ENCODE measurements at places on chromosomes 3 and 15.

GRCh38 chr3:71862371-71863140 lies 77.6 kb upstream of the PROK2 start:
- no peak for DNase-seq

GRCh38 chr3:34411596-34411995 lies 613.2 kb downstream of the PDCD6IP start:
- DNase-seq: no peak

GRCh38 chr3:136023264-136023978 lies 57.9 kb downstream of the PPP2R3A start:
- no peak for DNase-seq

GRCh38 chr3:23079976-23080375 lies 123.2 kb upstream of the UBE2E2 start:
- no peak for DNase-seq

DNA sequence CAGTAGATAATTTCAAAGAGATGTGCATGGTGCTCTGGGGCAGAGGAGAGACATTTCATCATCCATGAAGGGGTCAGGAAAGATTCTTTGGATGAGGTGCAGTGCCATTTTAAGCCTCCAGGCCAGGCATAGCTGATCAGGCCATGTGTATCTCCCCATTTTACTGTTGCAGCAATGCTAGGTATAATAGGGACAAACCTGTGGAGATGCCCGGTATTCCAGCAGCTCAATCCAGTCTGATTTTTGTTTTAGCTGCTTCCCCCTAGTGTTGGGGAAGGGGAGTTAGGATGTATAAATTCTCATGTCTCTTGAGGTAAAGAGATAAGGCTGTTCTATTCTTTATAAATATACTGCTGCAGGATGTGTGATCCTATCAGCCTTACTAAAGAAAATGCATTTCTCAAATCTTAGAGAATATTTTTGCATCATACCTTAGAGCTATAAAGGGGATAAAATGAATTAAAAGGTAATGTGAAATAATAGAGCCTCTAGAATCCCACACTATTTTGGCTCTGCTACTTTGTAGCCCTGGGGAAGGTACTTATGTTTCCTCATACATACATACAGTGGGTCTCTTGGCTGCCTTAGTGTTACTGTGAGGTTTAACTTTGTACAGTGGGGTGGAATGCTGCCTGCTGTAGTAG lies 5.2 kb downstream of the CDV3 start:
- no peak for DNase-seq

- DNase-seq: no peak
Observed at GRCh38 chr3:19149368-19149767, 1.1 kb downstream of the KCNH8 start.

- no peak for DNase-seq
Observed at GRCh38 chr3:155495387-155495786, 201.9 kb upstream of the STRIT1 start.

GRCh38 chr15:74794248-74794969 lies 12.5 kb downstream of the CSK start:
- no peak for DNase-seq

- no peak for DNase-seq
Observed at GRCh38 chr15:101543431-101543830, 53.9 kb upstream of the PCSK6 start.

- DNase-seq: no peak
Observed at GRCh38 chr3:102233881-102234280, 200.9 kb upstream of the ZPLD1 start.

DNA sequence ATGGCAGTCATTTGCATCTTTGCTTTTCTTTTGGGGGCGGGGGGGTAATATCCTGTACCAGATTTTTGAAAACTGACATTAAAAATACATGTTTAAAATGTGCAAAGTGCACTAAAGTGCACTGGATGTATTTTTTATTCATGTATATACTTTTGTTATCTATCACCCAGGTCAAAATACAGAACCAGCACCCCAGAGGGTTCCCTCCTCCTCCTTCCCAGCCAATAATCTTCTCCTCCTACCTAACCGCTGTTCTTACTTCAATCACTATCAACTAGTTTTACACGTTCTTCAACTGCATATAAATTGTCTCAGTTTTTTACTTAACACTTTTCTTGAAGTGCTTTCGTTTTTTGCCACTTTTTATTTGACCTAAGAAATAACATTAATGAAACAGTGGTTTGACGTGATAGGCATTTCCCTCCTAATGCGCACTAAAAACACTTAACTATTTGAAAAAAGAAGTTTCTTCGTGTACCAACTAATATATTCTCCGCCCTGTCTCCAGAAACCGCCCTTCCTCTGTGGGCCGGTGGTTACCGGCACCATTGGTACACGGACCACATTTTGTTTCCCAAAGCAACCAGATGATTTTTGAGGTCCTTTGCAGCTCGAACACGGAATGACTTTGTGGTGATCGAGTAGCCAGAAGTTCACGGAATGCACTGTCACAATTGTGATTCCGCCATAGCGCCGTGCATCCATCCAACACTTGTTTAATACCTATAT lies 836 bp upstream of the AKAP13 start:
- no peak for DNase-seq

DNA sequence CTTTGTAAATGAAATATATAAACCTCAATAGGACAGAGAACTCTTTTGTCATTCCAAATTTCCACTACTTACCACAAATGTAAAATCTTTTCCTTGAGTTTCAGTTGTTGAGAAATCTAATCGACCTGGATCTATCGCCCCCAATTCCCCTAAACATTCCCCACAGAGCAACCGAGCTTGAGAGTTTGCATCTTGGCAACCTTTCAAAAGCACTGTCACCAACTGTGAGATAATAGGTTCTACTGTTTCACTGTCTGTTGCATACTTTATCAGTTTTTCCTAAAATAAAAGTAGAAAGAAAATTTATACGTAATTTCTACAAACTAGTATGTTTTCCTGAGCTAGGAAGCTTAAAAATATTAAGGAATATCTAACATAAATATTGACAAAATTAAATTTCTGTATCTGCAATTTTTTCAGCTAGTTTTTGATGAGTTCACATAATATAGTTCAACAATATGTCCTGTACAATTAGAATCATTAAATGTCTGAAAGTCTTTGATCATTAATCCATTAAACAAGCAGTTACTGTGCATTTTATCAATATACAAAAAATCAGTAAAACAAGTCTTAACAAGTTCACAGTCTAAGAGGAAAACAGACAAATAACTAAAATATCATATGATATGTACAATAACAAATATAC lies 54.5 kb downstream of the ATR start:
- no peak for DNase-seq

GRCh38 chr15:72953306-72953705 lies 99.0 kb upstream of the NEO1 start:
- no peak for DNase-seq

GRCh38 chr3:58176827-58177489 lies 33.8 kb downstream of the DNASE1L3 start:
- DNase-seq: no peak

DNA sequence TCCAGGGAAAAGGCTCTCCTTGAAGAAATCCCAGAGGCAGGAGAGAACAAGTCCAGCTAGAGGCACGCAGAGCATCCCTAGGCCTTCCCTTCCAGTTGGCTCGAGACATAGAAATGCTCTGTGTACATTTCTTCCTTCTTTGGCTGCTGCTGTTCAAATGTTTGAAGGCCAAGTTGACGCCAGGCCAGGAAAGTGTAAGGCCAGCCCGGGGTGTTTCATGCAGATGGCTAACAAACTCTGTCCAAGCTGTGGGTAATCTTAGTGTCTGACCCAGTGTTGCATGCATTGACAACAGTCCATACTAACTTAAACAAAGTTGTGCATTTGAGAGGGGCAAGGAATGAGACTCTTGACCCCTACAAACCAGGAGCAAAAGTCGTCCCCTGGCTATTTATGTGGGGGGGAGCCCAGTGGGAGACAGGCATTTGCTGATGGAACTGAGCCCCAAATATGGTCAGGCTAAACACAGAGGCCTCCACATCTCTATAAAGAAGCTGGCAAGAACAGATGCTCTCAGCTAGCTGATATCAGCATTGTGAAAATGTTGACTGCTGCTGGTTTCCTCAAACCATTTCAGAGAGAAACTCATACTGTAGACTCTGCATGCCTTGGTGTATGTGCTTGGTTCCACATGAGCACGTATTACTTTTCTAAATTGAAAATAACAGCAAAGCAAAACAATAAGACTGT lies 139.5 kb downstream of the ADAMTS9 start:
- DNase-seq: no peak

DNA sequence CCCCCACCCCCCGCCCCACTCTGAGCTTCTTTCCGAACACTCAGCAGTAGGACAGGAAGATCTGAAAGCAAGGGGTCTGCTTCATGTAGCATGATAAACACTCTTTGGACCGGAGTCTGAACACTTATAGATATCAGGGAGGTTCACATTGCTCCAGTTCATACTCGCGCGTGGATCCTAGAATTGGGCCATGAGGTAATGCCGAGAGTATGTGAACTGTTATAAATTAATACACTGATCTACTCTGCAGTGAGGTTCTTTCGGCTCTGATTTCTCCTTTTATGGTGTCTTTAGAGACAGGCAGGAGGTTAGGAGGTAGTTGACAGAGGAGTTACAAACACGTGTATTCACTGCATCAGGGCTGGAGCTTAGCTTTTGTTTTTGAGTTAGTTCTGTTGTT lies 223.0 kb downstream of the THSD4 start:
- DNase-seq: no peak

DNA sequence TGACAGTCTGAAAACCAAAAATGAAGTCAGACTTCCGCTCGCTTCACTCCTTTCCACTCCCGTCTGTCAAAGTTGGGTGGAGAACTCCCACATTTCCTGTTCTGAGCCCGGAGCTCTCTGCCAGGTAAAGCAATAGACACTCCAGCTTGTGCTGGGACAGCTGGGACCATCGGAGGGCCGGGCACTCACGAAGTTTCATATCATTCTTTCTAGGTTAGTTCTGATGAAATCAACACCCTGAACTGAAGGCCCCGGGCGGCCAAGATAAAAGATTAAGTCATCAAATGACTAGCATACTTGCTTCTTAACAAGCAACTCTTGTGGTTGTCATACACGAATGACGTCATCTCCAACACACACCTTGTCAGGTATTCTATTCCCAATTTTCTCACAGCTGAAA lies 42.1 kb downstream of the MAGI1 start:
- DNase-seq: no peak

GRCh38 chr3:113676261-113676660 lies 20.2 kb downstream of the USF3 start:
- DNase-seq: no peak

DNA sequence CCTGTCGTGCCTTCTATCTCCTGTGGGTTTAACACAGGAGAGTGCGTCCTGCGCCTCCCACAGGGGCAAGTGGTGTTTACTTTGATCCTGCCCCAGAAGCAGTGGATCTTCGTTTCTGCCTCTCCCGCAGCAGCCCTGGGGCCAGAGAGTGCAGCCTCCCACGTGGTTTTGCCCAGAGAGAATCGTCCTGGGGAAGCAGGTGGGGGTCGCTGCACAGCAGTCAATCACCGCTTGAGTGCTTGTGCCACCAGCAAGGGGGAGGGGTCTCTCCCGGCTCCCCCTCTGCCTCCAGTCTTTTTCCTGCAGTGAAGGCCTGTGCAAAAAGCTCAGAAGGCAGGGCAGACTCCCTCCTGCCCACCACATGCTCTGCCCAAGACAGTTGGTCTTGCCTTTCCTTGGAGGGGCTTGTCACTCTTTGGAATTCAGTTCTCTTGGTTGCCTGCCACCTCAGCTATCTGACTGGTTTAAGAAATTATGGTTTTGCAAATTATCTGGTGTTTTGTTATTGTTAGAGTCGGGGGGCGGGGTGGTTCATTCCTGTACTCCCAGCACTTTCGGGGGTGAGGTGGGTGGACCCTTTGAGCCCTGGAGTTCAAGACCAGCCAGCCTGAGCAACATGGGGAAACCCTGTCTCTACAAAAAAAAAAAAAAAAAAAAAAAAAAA lies 26.9 kb downstream of the STOML1 start:
- peak; percentile 76 for DNase-seq

DNA sequence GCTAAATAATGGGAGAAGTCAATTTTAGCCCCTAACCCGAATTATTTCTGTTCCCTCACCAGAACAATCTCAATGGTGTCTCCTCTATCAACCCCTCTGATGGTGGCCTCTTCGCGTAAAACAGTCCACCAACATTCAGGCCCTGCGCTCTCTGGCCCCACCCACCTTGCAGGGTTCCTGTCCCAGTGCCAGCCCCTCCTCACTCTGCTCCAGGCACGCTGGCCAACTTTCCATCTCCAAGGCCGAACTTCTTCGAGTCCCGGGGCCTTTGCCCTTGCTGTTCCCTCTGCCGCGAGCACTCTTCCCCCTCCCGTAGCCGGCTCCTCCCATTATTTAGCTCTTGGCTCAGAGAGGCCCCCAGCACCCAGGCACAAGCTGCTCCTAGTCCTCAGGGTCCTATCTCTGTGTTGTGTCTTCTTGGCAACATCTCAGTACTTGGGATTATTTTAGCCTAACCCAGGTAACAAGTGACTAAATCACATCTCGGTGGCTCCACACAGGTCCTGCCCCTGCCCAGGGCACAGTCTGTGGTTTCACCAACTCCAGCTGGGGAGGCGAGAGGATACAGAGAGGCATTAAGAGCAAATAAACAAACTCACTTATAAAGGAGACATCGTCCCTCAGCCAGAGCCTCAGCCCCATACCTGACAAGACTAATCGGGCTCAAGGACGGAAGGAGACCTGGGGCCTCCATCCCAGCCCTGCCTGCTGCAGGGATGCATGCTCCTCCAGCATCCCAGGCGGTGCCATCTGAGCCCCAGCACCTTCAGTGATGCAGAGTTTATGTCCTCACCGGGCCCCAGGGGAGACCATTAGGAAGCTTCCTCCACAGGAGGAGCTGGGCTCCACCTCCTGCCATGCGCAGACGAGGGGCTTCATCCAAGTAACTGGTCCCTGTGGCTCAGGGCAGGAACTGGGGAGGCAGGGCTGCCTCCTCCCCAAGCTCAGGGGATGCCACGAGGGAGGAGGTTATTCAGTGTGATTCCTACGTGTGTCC lies 19.7 kb upstream of the IQSEC1 start:
- no peak for DNase-seq

DNA sequence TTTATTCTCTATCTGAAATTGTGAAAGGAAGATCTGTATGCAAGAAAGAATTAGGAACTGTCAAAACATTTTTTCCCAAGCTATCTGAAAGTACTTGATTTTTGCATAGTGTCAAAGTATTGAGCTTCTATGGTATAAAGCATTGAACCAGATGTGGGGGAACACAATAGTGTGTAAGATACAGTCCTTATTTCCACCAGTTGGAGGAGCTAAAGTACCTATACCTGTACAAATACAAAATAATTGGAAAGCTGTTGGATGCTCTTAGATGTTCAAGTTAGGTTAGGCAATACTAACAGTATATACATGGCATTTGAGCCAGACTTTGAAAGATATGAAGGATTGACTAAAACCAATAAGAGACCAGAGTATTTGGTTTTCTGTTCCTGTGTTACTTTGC lies 148.4 kb downstream of the B3GALNT1 start:
- DNase-seq: no peak
